ENCODE measurements at places on chromosomes 6 and 20.

DNA sequence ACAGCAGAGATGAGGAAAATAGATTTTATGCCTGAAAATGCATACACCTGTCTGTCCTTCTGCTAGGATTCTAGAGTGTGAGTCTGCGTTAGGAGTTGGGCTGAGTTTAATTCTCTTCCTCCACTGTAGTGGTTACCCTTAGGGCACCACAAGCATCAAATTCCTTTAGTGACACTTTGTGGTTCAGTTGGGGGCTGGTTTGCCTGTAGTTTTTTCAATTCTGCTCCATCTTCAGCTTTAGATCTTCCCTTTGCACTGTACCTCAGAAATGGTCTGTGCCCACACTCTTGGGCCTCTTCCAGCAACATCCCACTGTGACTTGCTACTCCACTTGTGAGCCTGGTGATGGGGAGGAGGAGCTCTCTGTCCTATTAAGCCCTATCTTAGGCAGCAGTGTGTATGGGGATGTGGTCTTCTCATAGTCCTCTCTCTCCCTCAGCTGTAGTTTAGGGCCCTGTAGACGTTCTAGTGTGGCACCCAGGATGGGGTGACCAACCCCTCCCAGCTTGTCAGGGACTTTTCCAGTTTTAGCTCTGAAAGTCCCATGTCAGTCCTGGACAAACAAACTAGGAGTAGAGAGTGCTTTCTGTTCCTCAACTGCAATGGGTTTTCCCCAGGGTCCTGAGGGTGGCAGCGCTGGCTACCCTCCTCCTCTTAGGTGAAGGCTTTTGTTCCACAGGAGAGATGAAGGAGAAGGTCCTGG lies 19.7 kb upstream of the OGFRL1 start:
- no peak for DNase-seq

- no peak for DNase-seq
Measured at GRCh38 chr20:39146394-39146793, 184.2 kb downstream of the DHX35 start.

GRCh38 chr20:48342822-48343513 lies 484.8 kb downstream of the PREX1 start:
- no peak for DNase-seq

DNA sequence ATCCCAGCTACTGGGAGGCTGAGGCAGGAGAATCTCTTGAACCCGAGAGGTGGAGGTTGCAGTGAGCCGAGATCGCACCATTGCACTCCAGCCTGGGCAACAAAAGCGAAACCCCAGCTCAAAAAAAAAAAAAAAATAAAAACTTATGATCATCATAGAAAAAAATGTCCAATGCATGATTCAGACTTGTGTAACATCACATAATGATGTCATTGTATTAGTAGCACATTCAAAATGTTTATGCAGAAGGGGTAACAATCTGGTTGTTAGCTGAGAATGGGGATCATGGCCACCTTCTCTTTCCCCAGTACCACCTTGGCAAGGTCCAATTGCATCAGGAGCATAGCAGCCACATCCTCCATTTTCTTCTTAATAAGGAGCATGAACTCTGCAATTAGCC lies 137.6 kb upstream of the MARCKS start:
- no peak for DNase-seq
